AG04450 (cell line): ENCODE measurements at places on chromosomes 2 and 18.
A peak's percentile ranks its signal among the peaks of the same experiment; 100 is the strongest.

DNA sequence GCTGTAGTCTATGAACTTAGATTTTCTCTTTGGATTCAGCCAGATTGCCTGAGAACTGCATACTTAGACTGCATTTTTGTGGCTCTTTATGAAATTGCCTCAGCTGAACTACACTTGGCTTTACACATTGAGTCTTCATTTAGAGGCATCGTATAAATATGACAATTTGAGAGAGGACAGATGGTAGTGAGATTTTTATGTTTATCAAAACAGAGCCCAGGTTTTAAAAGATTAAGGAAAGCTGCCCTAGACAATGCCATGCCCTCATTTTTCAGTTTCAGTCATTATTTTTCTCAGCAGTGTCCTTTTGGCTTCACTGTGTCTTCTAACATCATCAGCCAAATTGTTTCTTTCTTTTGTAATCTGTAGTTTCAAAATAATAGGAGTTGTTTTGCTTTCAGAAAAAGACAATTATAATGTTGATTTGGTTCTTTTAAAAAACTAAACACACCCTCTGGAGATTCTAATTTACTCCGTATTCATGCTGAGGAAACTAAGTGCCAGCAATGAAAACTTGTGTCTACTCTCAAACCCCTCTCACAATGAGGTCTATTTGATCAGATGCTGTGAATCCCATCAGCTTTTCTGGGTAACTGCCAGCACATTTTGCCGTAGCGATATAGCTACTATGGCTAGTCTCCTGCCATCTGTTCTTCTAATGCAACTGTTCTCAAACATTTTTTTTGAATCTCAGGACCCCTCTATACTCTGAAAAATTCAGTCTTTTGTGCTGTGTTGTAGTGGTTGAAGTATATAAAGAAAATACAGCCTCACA, 46.2 kb downstream of the TWSG1 start:
- peak; percentile 20 for DNase-seq

DNA sequence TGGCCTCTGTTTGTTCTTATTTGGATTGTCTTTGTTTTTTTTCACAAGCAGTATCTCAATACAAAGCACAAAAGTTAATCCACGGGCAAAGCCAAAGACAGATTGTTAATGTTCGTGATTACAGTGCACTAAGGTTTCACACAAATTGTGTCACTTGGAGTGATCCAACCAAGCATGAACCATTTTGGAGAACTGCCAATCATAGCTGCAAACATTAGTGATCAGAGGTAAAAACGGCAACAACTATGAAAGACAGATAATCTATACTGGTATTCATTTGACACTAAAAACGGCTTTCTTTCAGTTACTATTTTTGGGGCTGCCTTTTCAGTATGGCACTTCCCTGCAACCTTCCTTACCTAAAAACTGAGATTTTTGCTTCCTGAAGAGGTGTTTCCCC, 213.1 kb upstream of the GULP1 start:
- no peak for DNase-seq

GRCh38 chr2:240301256-240301795, 134.1 kb upstream of the GPC1 start:
- DNase-seq: no peak

DNA sequence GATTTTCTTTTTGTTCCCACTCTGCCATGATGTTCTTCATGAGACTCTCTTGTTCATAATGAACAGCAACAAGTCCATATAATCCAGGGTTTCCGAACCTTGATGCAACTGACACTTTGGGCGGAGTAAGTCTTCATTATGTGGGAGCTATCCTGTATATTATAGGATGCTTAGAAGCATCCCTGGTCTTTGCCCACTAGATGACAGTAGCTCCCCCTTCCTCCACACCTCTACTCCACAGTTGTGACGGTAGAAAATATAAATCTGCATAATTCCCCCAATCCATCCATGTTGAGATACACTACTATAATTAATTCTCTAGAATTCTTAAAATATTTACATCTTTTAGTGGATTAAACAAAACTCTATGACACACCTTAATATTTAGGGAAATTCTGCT, 482.2 kb upstream of the CELF4 start:
- DNase-seq: no peak

GRCh38 chr2:328761-329160, 40.9 kb upstream of the ALKAL2 start:
- no peak for DNase-seq

DNA sequence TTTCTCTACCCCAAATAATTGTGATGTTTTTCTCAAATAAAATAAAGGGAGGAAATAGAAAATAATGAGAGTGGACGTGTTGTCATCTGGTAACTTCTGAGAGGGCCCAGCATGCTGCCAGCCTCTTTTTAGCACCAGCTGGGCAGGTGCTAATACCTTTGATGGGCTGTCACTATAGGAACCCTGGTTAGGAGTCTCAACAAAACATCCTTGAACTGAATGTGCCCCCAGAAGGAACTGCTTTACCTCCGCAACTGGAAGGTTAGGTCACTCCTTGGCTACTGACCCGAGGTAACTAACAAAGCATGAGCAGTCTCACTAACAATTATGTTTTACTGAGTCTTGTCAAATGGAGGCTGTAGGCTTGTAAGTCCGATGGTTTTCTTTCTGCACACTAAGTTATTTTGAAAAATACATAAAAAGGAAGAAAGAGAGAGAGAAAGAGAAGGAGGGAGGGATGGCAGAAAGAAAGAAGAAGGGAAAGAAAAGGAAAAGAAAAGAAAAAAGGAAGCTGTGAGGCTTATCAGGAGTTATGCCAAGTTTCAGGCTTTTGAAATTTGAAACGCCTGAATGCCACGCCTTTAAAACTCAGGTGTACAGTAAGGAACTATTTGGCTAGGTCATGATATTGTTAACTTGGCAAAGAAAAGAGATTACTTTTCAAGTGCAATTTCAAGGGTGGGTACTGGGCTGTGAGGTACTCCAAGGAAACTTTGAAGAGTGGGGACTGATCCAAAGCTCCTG, 91.0 kb downstream of the TGIF1 start:
- DNase-seq: no peak

DNA sequence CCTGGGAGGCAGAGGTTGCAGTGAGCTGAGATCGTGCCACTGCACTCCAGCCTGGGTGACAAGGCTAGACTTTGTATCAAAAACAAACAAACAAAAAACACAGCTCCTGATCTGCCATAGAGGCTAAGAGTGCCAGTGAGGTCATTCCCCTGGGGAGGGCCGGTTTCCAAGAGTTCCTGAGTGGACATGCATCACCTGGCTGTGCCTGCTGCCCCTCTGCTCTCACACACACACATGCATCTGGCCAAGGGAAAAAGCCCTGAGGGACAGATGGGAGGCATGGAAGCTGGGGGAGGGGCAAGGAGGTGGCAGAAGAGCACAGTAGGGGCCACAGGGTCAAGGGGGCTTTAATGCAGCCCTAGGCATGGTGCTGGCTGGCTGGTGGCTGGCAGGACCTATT, 60.4 kb downstream of the ZBTB7C start:
- DNase-seq: no peak

- no peak for DNase-seq
Measured at GRCh38 chr2:183522489-183523266, 398.4 kb downstream of the NUP35 start.

- DNase-seq: no peak
Measured at GRCh38 chr18:55555395-55556027, 32.5 kb downstream of the TCF4 start.

DNA sequence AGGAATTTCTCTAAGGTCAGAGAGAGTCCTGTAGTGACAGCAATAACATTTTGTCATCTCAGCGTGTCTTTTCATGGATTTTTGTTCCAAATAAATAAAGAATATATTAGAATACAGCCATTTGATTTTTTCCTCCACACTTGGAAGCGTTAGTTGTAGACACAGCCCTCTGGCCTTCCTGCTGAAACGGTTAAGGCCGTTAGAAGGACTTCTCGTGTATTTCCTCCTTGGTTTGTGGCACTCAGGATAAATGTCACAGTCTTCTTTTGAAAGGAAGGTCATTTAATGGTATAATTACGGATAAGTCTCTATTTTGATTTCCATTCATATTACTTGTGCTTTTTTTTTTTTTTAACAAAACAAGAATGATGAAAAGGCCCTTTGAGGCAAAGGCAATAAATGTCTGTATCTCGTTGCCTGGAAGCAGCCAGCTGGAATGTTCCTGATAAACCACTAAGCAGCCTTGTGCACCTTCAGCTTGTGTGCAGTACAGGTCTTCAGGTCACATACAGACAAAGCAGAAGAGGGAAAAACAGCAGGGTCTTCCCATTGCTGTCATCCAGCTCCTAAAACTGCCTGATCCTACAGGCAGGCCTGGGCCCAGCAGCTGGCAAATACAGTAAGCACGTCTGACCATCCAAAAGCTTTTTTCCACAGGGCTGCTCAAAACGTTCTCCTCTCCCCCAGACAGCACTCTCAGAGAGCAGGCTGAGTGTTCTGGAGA, 14.4 kb downstream of the EFR3B start:
- no peak for DNase-seq

GRCh38 chr2:54653572-54654204, 69.8 kb upstream of the EML6 start:
- no peak for DNase-seq
